Spleen (tissue), 13 donors: ENCODE measurements at places on chromosomes 6 and 20.

GRCh38 chr6:127222418-127222817 lies 44.2 kb upstream of the RNF146 start:
- no peak for DNase-seq

- DNase-seq, result no peak
Measured at GRCh38 chr6:18246205-18246604, 18.1 kb downstream of the DEK start.

DNA sequence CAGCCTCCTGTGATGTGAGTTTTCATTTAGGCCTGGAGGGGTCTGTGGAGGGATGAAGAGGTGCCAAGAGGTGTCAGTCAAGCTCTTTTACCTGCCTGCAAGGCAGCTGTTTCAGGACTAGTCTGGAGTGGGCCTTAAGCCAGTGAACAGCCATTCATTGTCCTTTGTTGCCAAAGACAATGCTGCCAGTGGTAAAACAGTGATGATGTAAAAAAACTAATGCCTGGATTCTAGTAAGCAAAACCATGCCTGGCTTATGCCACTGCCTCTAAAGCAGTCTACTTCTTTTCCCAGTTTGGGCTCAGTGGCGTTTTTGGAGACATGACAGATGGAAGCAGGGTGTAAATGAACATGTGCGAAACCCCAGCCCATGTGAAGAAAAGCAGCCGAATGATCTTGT lies 93.5 kb upstream of the KCNK16 start:
- no peak for DNase-seq

DNA sequence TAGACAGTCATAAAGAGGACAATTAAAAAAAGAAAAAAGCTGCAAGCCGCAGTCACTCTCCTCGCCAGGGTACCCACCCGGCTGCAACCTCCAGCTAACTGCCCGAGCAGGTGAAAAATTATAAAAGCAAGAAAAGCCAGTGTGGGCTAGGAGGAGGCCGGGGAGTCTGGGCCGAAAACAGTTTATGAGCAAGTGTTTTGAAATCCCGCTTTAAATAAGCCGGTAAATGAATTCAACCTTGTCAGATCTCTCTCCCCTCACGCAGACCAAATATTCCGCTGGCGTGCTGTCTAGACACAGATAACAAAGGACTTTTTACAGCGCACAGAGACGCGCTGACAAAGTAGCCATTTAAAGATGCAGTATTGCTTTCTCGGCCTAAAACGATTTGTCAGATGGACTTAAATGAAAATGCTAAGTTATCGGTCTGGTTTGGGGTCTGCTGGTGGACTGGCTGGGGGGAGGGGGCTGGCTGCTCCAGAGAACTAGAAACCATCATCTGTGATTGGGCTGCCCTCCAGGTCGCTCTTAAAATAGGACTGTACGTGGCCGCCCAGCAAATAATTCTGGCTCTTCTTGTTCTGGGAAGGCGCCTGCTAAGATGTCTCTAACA lies 24.6 kb downstream of the PMEPA1 start:
- DNase-seq, result no peak

DNA sequence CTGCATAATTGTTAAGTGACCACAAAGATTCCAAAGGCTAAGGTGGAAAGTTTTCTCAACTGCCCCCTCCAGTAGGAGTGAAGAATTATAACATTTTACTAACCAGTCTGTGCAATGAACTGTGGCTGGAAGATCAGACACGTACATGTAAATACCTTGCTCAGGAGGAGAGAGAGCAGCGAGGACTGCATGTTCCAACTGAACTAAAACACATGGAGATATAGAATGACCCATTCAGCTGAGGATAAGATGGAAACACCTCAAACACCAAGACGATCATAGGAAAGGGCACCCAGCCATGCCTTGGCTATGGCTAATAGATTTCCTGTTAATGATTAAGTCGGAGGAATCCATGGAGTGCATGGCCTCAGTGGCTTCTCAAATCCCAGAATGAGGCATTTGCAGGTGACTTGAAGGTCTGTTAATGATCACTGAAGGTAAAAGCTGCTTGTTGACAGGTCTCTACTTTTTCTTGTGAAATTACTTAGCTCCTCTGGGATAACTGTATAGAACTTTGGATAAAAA lies 875.6 kb downstream of the TFAP2A start:
- DNase-seq, result no peak

DNA sequence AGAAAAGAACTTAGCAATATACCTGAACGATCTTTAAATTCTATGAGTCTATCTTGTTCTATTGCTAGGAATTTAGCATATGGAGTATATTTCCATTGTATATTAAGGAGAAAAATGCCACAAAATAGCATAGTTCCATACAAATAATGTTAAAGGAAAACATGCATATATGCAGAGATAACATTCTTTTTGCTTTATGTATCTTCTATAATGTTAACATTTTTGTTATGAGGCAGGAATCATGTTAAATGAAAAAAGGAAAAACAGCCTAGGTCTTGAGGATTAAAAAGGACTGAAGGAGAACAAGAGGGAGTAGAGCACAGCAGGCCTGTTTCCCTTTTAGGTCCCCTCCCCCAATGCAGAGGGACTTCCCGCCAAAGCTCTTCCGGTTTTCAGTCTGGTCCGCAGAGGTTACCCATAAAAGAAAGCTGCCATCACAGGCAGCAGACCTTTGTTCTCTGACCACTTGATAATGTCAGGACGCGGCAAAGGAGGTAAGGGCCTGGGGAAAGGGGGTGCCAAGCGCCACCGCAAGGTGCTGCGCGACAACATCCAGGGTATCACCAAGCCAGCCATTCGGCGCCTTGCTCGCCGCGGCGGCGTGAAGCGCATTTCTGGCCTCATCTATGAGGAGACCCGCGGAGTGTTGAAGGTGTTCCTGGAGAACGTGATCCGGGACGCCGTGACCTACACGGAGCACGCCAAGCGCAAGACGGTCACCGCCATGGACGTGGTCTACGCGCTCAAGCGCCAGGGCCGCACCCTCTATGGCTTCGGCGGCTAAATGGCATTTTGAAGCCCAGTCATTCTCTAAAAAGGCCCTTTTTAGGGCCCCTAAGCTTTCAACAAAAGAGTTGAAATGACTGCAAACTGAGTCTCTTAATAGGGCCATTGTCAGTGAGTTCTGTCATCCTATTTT lies 108.4 kb upstream of the PRSS16 start:
- DNase-seq, result peak; percentile 89

DNA sequence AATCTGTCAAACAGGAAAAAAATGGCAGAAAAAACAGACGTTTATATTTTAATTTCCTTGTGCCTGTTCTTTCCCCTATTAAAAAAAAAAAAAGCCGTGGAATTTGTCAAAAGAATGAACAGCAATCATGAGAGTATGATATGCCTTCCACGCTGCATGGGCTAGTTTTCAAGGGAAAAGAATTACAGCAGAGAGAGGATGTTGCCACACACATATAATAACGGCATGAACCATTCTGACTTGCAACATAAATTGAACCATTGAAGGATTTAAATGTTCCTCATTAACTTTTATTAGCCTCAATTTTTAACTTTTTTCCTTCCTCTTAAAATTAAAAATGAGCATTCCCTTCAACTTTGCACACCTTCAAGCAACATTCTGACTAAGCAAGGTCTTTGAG lies 301.8 kb downstream of the FOXC1 start:
- no peak for DNase-seq

- DNase-seq, result no peak
Measured at GRCh38 chr20:11718474-11719094, 199.1 kb upstream of the BTBD3 start.

GRCh38 chr6:113857556-113858479 lies 673 bp downstream of the MARCKS start:
- peak; percentile 86 for DNase-seq

DNA sequence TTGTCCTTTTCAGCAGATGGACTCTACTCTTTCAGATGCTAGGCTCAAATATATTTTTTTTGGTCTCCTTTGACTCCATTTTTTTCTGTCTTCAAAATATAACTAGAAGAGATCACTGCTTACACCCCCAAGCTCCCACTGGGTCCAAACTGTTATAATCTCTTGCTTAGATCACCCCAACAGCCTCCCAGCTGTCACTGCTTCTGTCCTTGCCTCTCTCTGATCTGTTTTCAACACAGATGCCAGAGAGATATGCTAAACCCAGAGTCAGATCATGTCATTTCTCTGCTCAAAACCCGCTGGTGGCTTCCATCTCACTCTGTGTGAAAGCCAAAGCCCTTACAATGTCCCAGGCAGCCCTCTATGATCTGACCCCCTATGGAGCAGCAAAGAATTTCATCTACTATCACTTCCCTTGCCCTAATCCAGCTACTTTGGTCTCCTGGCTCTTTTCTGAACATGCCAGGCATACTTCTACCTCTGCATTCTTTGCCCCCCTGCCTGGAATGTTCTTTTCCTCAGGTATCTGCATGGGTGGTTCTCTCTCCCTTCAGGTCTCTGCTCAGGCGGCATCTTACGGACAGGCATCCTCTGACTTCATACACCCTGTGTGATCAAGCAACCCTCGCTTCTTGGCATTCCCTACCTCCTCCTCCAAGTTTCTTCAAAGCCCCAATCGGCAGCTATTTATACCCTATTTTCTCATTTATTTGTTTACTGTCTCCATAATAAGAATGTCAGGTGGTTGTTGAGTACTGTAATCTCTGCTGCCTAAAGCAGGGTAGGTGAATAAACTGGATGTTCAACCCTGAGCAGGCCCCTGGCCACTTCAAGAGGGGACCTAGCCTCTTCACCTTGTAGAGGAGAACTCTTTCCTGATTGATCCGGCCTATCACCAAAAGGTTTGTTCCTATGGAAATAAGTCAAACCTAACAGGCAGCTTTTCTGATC lies 43.6 kb upstream of the SLC4A11 start:
- no peak for DNase-seq

DNA sequence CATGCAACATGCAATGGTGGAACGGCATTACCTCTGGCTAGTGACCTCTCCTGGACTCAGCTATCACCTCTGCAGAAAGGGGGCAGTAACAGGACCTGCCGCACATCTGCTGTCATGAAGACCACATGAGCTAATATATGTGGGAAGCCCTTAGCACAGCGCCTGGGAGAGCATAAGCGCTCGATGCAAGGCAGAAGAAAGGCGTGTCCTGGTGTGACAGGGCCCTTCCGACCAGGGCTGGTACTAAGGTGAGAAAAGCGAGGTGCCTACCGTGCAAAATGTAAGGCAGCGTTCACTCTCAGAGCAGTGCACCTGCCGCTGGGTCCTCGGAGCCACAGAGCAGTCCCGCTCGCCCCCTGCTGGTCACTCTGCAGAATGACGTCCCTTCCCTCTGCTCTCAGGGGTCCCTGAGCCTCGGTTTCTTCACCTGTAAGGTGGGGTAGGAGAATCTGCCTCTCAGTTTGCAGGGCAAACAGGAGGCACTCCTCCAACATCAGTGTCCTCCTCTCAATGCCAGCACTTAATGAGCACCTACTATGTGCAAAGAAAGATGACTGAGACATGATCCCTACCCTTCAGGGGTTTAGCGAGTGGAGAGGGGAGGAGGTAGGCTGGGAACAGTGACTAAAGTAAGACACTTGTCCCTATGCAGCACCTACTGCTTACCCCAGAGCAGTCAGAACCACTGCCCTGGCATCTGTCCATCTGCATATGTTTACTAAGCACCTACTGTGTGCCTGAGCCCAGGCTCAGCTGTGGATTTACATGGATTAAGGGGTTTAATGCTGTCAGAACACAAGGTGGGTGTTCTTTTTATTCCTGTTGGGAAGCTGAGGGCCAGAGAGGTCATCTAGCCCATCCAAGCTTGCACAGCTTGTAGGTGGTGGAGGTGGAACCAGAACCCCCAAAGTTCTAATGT lies 41.1 kb upstream of the PTGIS start:
- DNase-seq, result peak; percentile 93

GRCh38 chr6:41714556-41715273 lies 20.7 kb downstream of the TFEB start:
- DNase-seq, result no peak

DNA sequence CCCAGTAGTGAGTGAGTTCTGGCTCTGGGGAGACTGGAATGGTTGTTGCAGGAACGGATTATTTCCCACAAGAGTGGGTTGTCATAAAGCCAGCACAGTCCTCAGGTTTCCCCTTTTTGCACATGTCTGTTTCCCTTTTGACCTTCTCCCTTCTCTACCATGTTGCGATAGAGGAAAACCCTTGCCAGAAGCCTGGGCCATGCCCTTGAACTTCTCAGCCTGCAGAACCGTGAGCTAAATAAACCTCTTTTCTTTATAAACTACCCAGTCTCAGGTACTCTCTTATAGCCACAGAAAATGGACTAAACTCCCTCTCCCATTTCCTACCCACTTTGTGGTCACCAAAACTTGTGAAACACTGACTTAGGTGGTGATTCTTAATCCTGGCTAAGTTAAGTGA lies 7.2 kb upstream of the PPP1R16B start:
- no peak for DNase-seq

DNA sequence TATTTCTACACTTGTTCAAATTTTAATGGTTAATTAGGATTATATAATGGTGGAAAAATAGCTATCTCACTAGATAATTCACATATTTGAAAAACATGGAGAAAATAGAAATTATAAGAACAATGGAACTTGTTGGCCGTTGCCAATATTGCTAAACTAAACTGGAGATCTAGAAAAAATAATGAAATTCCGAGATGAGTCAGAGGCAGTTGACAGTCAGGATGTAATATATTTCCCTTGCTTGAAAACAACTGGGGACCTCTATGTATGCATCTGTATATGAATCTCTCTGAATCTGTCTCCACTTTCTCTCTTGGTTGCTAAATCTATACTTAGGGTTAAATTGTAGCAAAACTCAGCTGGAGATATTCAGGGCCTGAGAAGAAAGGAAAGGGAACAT lies 1108.2 kb upstream of the GJE1 start:
- no peak for DNase-seq

- DNase-seq, result no peak
Measured at GRCh38 chr20:20375862-20376261, 8.0 kb downstream of the INSM1 start.

GRCh38 chr6:86203044-86203443 lies 560.4 kb upstream of the SYNCRIP start:
- no peak for DNase-seq

GRCh38 chr6:10146715-10147451 lies 268.0 kb downstream of the TFAP2A start:
- DNase-seq, result no peak

- no peak for DNase-seq
Measured at GRCh38 chr6:134443009-134443408, 125.1 kb upstream of the SGK1 start.

GRCh38 chr20:63351811-63352591 lies 9.1 kb downstream of the CHRNA4 start:
- DNase-seq, result no peak

GRCh38 chr20:9388160-9388812 lies 126.1 kb upstream of the LAMP5 start:
- DNase-seq, result no peak

DNA sequence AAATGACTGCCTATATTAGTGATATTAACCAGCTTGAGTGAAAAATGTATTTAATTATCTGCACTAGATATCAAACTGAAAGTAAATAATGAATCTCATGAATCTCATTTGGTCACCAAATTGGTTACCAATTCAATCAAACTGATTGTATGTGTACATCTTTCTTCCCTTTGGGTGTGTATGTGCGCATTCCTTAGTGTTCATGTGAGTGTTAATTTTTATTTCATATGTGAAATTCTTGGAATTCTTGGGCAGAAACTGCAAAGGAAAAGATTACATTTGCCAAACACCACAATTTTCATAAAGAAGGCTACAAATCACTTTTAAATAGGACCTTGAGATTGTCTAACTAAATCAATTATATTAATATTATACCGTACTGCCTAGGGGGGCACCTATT lies 648.4 kb upstream of the MARCKS start:
- DNase-seq, result no peak

GRCh38 chr6:26163427-26164119 lies 76.3 kb downstream of the HFE start:
- no peak for DNase-seq

- no peak for DNase-seq
Measured at GRCh38 chr20:18978311-18978710, 164.7 kb downstream of the SCP2D1 start.
